Epithelial cell of proximal tubule (primary cell): ENCODE measurements at places on chromosomes 7 and 10.

DNA sequence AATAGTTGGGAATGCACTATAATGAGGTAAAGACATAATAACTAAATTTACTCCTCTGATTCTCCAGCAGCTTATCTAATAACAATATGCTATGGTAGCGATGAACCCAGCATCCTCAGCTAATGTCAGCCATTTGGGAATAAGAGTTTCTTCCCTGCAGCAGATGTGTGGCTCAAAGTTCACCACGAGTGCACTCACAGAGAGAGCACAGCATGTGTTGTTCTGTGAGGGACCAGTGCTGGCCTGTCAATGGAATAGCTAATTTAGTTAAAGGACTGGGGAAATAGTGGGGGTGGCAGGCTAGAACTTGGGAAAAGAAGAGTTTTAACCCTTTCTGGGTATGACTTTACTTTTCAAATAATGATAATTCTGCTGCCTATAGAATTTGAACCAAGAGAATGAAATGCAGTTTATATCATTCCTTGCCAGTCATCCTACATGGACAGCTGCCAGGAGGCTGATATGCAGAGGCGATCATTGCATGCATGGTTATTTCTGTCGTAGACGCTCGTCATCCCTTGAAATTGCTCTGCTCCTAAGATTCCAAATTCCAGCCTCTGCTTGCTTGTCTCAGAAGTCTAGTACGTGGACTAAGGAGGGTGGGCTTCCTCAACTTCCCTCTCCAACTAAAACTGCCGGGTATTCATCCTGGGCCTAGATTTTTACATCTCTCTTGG, 355.6 kb downstream of the RNLS start:
- DNase-seq, result no peak

GRCh38 chr10:101052285-101052684, 9.5 kb upstream of the KAZALD1 start:
- DNase-seq, result no peak

DNA sequence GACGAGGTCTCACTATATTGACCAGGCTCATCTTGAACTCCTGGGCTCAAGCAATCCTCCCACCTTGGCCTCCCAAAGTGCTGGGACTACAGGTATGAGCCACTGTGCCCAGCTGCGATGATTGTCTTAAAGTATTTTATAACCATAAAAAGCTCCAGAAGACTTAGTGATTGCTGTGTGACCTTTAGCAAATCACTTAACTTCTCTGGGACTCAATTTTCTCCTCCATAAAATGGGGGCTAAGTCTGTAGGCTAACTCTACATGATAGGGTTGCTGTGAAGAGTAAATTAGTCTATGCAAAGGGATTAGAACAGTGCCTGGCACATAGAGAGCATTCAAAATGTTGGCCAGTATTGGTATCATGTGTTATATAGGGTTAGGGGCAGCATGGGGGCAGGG, 42.8 kb downstream of the PPIF start:
- no peak for DNase-seq

DNA sequence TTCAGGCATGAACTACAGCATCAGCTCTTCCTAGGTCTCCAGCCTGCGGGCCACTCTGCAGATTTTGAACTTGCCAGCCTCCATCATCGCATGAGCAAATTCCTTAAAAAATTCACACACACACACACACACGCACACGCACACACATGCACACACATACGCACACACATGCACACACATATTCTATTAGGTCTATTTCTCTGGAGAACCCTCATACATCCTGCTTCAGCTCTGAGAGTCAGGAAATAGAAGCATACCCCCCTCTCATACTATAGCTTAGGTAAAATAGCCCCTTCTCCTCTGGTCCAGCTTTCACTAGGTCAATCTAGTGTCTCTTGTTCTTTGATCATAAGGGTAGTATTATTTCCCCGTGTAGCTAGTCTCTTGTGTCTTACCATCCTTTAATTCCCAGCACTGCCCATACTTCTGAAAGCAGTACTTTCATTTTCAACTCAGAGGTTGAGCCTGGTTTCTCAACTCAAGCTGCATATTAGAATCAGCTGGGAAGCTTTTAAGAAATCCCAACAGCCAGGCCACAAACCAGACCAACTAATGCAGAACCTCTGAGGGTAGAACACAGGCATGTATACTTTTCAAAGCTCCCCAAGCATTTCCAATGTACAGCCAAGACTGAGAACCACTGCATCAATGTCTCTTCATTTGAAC, 30.9 kb upstream of the ITGB8 start:
- DNase-seq, result no peak

GRCh38 chr7:86991771-86992191, 67.7 kb downstream of the ELAPOR2 start:
- DNase-seq, result no peak

GRCh38 chr10:28663576-28664368, 13.5 kb upstream of the BAMBI start:
- no peak for DNase-seq

- no peak for DNase-seq
Measured at GRCh38 chr10:28503114-28503513, 29.8 kb upstream of the WAC start.

DNA sequence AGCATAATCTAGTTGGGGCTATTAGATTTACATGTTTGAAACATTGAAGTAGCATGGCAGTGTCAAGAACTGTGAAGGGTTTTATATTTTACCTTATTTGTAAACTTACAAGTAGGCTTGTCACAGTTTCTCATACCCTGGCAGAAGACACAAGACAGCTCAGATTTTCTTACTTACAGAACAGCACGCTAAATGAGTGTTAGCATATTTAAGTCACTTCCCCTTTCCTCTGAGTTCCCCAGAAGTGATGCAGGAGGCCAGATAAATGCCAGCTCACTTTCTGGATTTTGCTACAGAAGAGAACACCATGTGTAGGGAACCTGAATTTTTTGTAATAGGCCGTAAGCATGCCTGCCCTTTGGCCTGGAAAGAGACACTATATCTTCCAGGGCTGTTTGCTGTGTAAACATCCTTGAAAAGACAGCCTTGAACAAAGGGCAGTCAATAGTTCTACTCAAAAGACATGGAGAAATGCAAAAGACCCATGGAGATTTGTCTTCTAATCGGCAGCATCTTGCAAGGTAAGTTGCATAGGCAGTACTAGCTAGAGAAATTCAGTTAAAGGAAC, 279.1 kb downstream of the PHF14 start:
- DNase-seq, result no peak

DNA sequence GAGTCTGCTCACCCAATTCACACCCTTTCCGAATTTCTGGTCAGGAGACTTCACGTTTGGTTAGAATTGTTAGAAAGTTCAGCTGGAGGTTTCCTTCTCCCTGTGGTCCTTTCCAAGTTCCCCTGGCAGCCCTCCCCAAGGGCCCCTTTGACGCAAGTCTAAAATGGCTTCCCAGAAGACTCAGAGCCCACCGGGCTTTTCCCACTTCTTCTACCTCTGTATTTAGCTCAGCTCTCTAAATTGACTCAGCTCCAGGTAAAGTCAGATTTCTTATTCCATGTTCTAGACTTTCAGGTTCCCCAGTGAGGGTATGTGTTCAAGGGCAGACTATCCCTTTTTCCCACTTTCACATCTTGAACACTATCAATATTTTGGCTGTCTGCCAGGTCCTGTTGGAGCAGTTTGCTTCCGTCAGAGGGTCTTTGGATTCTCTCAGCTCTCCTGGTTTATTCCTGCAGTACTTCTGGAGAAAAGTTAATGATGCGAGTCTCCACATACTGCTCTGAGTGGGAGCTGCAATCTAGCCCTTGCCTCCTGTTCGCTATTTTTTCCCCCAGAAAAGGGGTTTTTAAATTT, 53.1 kb upstream of the ZNF273 start:
- DNase-seq, result no peak
